Glutamatergic neuron (in vitro differentiated cells): ENCODE measurements at places on chromosomes 16 and 17. TPM values are rescaled to one million over a fixed set of nuclear protein-coding genes. Genes with fewer than 3 reads are reported as not detected.

USP10 gene
- 100 TPM for total RNA-seq

KRT36 gene
- not detected for total RNA-seq

CRISPLD2 gene
- total RNA-seq = 9.0 TPM

IGF2BP1 gene
- 260 TPM for total RNA-seq
